Neural progenitor cell (in vitro differentiated cells): ENCODE measurements at places on chromosomes 1 and 21. TPM values are rescaled to one million over a fixed set of nuclear protein-coding genes. Genes with fewer than 3 reads are reported as not detected.
A peak's percentile ranks its signal among the peaks of the same experiment; 100 is the strongest.

The KRTAP7-1 gene
- not detected in 2 replicates for total RNA-seq

The PRKAA2 gene
- 16.9 and 25.8 TPM in 2 replicates for total RNA-seq

DNA sequence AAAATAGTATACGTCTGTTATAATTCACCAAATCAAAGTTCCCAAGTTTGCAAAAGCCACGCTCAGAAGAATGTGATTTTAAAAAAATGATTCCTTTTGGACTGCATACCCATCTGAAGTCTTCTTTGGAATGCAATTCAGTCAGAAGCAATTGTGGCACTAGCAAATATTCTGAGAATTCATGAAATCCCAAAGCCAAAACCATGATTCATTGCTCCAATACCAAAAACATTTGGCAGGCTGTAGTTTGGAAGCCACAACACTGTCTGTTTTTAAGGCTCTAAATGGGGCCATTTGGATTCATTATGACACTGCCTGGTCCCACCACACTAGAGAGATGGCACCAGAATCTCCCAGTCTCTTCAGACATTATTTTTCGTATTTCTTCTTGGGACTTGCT, 21.8 kb upstream of the LRRC53 start:
- DNase-seq, result no peak

DNA sequence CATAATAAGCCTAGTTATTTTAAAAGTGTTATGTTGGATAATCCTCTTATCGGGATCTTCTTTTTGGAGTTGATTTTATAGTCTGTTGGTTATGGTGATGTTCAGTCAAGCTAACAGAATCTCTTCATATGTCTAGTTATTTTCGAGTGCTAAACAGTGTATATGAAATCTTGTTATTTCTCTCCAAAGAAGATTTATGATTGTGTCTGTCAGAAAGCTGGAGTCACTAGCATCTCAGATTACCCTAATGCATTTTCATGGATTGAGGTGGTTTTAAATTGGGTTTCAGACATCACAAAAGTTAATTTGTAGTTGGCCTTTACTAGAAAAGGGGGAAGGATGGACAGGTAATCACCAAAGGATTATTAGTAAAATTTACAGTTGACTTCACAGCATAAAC, 13.3 kb downstream of the MAEL start:
- DNase-seq, result no peak

DNA sequence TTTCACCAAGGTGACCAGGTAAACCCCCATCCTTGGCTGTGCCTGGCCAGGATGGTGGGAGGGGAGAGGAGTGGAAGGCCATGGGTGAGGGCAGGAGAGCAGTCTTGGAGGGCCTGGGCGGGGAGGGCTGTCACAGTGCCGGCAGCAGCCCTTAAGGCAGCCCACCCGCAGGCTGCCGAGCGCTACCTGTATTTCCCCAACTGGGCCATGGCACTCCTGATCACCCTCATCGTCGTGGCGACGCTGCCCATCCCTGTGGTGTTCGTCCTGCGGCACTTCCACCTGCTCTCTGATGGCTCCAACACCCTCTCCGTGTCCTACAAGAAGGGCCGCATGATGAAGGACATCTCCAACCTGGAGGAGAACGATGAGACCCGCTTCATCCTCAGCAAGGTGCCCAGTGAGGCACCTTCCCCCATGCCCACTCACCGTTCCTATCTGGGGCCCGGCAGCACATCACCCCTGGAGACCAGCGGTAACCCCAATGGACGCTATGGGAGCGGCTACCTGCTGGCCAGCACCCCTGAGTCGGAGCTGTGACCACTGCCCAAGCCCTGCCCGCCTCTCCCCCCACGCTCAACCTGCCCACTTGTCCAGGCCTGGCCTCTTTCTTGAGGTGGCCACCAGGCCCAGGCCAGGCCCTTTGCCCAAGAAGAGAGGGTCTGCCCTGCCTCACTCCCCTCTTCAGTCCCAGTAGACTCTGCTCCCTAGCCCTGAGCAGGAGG, 12.0 kb upstream of the KCNC4 start:
- DNase-seq, result no peak

GRCh38 chr1:159854116-159854692, 8.3 kb downstream of the VSIG8 start:
- peak; percentile 73 for DNase-seq

- DNase-seq, result no peak
Measured at GRCh38 chr1:89575207-89575606, 50.6 kb downstream of the LRRC8B start.
